ENCODE measurements at places on chromosomes 1 and 21.

GRCh38 chr1:15308135-15308534 lies 61.1 kb downstream of the FHAD1 start:
- no peak for DNase-seq

GRCh38 chr1:75964760-75965408 lies 32.7 kb upstream of the ASB17 start:
- DNase-seq = no peak

- DNase-seq = no peak
These were observed 3.1 kb downstream of the PRXL2B start for GRCh38 chr1:2589431-2590232.

- DNase-seq = no peak
These were observed 371 bp upstream of the ODF2L start for GRCh38 chr1:86396498-86396890.
